ENCODE measurements at places on chromosomes 2 and 18.

DNA sequence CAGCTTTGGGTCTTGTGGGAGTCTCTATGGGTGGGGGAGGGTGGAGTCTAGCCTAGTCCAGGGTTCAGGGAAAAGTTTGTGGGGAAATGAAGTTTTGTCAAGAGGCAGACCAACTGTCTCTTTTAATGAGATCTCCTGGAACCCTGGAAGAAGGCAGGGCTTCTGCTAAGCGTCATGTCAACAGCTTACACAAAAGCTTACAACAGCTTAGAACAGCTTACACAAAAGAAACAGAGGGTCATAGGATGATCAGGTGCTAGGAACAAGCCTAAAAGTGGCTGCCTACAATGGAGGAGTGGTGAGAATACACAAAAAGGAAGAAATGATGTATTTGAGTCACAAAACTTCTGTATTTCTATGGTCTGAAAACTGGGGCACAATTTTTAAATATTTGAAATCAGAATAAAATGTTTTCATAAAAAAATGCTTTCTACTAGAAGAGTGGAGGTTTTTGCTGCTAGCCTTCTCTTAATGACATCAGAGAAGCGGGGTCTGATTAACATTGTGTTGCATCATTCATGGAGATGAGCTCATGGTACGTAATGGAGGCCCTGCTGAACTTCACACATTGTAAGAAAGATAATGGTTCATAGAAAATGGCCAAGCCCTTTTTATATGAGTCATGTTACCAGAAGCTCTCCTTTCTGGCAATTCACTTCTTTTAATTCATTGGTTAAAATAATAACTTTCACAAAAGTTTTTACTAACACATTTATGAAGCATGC is 351.0 kb downstream of the PIK3C3 start:
- no peak for DNase-seq

DNA sequence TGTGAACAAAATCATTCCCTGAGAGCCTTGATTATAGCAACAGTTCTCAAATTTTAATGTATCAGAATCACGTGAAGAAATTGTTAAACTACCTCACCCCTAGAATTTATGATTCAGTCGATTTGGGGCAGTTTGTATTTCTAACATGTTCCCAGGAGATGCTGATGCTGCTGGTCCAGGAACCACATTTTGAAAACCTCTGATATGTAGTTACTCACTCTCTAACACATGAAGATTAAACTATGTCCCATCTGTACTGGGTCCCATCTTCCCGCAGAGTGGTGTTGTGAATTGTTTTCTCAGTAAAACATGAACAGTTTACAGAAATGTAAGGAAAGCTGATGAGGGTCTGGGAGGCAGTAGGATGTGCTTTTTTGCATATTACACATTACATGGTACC is 223.1 kb downstream of the CDH20 start:
- DNase-seq, result no peak

DNA sequence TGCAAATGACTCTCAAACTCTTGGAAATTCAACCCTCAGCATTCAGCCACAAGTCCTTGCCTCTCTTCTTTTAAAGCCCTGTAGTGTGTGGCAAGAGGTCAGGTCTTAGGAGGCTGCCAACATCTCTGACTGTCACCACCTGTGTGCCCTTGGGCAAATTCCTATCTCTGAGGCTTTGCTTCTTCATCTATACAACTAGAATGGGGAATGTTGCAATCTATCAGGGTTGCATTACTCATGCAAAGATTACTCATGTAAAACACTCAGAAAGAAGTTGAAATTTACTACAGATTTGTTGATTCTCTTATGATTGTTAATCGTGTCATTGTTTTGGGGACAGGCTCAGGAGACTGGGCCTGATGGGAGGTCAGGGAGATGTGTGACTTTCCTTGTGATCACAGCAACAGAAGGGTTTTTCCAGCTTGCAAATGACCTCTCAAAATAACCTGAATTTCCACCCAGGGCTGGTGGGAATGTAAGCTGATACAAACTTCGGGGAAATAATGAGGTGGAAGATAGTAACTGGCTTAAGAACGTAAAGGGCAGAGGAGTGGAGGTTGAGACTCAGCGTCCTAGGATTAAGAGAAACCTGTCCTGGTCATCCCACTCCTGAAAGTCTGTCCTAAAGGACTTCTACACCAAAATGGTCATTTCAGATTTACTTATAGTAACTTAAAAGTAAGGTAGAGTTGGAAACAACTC is 32.1 kb upstream of the SIGLEC15 start:
- DNase-seq, result no peak

DNA sequence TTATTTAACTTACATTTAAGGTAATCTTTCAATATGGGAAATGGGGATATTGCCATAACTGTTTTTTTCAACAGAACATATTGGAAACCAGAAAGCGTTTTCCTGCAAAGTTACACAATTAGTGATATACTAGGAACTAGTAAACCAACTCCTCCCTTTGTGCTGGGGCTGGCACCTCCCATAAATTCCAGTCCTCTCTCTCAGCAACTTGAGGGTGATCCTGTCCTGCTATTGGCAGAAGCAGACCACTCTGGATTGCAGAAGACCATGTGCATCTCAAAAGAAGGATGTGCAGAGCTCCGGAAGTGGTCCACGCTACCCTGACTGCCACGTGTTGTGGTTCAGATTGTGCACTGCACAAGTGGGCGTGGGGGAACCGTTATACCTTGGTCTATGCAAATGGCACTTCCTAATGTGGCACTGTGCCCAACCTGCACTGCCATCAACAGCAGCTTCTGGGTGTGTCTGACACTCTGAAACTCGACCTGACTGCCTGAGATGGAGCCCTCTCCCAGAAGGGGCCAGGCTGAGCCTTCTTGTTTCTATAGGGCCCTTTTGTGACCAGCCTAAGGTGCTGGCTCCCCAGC is 219.2 kb downstream of the ZNF516 start:
- DNase-seq, result no peak

DNA sequence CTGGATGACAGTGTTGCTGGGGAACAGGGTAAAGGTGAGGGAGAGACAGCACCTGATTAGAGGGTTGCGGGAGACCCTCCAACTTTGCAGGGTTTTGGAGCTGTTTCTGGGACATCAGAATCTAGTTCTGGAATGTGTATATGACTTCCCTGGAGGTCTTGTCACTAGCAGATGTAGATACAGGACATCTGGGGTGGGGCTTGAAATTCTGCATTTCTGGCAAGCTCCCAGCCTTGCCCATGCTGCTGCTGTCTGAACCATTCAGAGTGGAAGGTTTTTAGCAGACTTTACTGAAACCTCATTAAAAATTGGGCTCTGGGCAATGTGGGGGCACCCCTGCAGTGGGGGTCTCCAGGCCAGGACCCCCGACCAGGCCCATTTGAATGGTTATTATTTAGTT is 220.3 kb upstream of the SKOR2 start:
- DNase-seq, result no peak

GRCh38 chr2:176892676-176893226 is 319.8 kb upstream of the HNRNPA3 start:
- no peak for DNase-seq

DNA sequence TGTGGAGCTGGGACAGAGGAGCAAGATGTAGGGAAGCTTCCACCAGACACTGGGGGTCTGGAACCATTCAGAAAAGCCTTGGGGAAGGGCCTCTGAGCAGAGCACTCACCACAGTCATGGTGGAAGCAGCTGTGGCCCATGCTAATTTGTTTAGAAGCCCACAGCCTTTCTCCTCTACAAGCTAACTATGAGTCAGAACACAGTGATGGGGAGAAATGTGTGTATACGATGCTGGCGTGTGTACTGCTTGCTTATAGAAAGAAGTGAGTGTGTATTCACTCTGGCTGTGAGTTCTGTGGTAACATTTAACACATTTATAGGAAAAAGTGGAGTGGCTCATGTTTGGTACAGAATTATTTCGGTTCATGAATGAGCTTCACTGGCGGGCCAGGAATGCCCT is 157.0 kb upstream of the ACAA2 start:
- no peak for DNase-seq

DNA sequence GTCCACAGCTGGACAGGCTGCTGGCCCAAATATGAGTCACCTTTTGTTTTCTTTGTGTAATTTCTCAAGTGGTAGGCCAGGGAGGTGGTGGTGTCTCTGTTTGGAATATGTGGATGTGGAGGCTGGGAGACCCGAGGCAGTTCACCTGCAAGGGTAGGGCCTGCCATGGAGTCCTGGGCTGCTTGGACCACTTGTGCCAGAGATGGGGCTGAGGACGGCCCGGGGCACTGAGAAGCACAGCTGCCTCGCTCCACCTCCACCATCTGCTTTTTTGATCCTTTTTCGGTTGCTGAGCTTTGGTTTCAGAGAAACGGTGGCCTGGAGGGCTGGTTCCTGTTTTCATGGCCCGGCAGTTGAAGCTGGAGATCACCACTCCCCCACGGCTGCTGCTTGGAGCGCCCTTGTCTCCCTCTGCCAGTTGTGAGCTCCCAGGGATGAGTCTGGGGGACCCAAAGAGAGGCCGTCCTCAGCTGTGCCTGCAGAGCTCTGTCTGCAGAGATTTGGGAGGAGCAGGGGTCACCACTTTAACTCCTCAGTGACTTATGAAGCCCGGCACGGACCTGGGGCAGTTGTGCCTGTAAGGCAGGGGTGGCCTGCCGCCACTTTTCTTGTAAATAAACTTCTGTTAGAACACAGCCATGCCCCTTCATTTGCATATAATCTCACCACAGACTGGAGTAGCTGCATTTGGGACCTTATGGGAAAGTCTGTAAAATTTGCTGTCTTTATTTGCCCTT is 67.6 kb upstream of the MCFD2 start:
- no peak for DNase-seq

- no peak for DNase-seq
Observed at GRCh38 chr2:191706791-191707190, 28.9 kb downstream of the NABP1 start.

Data from activated T-helper 1 cell treated with anti-CD3 and anti-CD28 coated beads, Interleukin-2, amount 50 U/mL, for 16 hours (primary cell).